ENCODE measurements at places on chromosomes 5 and 9.

GRCh38 chr5:58012801-58013315, 447.0 kb downstream of the PLK2 start:
- DNase-seq: no peak

DNA sequence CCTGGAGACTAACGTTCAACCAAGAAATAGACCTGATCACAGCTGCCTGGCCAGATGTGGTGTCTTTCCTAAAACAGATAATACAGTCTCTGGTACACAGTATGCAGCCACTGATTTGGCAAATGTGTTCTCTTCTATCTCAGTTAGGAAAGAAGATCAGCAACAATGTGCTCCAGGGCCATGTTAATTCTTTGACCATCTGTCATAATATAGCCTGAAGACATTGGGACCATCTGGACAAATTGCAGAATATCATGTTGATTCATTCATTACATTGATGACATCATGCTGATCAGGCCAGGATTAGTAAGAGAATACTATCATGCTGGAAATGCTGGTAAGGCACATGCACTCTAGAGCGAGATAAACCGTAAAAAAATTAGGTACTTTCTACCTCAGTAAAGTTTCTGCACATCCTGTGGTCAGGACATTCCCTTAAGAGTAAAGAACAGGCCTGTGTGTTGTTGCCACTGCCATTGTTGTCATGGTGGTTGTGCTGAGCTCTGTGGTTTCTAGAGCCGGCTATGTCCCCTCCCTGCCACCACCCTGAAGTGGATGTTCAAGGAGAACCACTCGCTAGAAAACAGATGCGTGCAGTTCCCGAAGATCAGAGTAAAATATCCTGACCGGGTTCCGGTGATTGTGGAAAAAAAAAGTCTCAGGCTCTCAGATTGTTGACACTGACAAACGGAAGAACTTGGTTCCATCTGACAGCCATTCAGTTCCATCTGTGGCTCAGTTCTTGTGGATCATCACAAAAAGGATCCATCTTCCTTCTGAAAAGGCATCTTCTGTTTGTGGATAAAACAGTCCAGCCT, 6.4 kb upstream of the JMY start:
- no peak for DNase-seq

- DNase-seq: no peak
Measured at GRCh38 chr5:14068136-14068535, 75.0 kb upstream of the TRIO start.

DNA sequence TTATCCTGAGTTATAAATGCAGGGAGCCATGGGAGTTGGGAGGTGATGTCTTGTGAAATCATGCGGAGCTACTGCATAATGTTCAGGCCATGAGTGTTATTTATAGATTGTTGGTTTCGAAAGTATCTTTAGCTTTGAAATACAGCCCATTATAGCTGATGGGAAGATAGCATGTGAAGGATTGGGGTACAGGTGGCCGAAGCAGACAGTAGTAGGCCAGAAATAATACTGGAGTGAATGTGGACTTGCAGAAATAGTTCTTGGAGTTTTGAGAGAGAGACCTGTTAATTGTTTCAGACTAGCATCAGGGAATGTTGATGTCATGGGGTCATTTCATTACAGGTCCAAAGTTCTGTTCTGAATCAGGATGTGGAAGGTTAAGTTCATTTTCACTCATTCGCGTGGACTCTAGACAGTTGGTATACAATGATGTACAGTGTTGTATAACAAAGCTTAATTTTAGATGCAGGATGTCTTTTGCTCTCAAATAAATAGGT, 3.8 kb downstream of the ATP6V1G1 start:
- DNase-seq: no peak

DNA sequence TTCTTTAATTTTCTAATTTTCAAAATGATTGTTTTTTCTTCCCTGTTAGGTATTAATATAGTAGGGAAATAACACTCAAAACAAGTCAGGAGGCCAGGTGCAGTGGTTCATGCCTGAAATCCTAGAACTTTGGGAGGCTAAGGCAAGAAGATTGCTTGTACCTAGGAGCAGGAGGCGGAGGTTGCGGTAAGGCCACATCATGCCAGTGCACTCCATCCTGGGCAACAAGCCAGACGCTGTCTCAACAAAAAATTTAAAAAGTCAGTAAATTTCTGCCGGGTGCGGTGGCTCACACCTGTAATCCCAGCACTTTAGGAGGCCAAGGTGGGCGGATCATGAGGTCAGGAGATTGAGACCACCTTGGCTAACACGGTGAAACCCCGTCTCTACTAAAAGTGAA, 10.2 kb upstream of the CDK7 start:
- no peak for DNase-seq

DNA sequence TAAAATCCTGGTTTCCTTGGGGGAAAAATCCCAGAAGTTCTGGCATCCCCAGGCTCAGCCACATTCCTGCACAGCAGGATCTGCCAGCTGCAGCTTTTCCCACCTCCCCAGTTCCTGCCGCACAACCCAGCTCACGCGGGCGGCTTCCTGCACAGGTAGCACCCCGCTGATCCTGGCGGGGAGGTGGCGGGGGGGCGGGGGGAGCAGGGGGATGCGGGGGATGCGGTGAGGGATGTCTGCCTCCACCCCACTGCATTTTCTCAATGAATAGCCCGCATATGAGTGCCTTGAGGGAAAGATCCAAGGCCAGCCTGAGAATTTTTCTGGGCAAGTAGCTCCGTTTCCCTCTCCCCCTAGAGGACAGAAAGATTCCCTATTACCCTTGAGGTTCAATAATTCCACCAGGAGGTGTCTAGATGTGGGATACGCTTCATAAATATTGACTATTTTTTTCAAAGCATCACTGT, 21.1 kb downstream of the GFPT2 start:
- no peak for DNase-seq

DNA sequence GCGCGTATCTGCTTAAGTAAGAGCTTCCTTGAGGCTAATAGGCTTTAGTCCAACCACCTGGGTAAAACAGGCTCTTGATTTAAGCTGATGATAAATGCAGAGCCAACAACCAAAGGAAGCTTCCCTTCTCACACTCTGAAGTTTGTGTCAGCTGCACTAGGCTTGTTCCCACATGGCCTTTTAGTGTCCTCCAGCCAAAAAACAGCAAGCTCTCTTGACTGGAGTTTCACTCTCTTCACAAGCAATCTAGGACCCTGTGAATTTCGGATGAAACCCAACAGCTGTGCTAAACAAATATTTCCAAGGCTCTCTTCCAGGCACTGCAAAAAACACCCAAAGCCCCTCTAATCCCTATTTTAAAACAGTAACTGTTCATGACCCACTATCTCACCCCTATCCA, 63.9 kb downstream of the SAXO1 start:
- DNase-seq: no peak

GRCh38 chr9:37917801-37918664, 14.1 kb upstream of the SLC25A51 start:
- no peak for DNase-seq

DNA sequence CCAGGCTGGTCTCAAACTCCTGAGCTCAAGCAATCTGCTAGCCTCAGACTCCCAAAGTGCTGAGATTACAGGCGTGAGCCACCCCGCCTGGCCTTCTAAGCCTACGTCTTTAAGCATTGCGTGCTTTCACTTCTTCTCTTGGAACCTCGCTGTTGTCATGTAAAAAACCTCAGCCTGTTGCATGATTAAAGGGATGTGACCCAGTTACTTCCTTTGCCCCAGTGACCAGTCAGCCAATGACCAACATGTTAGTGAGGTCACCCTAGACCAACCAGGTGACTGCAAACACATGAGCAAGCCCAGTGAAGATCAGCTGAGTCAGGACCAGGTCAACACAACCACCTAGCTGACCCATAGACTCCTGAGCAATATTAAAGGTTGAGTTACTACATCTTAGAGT, 10.5 kb downstream of the KIF4B start:
- no peak for DNase-seq

- no peak for DNase-seq
Measured at GRCh38 chr9:78828521-78828920, 531.6 kb downstream of the PSAT1 start.

DNA sequence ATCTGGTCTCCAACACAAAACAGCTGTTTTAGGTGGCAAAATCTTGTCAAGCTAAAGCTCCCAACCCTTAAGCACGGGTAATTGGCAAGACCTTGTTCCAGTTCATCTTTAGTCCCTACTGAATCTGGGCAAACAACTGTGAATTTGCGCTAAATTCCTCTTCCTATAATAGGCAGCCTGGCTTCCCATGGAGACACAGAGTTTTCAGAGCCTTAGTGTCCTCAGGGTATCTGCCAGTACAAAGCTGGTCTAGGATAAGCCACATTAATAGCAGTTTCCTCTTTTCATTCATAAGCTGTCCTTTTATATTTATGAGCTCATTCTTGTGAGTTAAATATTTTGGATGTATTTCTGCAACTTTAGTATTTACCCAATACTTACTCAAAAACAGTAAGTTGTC, 59.5 kb downstream of the FGF10 start:
- no peak for DNase-seq

GRCh38 chr5:80714570-80715298, 60.0 kb upstream of the DHFR start:
- no peak for DNase-seq

GRCh38 chr5:129724222-129724621, 23.7 kb upstream of the MINAR2 start:
- no peak for DNase-seq

GRCh38 chr5:54002779-54003178, 307.6 kb downstream of the ARL15 start:
- no peak for DNase-seq

GRCh38 chr5:159416438-159416837, 86.2 kb upstream of the IL12B start:
- no peak for DNase-seq

- DNase-seq: no peak
Measured at GRCh38 chr5:73722231-73722630, 96.2 kb downstream of the ARHGEF28 start.

- no peak for DNase-seq
Measured at GRCh38 chr5:74422671-74423070, 217.9 kb downstream of the ENC1 start.

- no peak for DNase-seq
Measured at GRCh38 chr5:78592735-78593386, 55.7 kb downstream of the LHFPL2 start.

GRCh38 chr5:100667161-100667630, 132.0 kb downstream of the FAM174A start:
- DNase-seq: no peak

- DNase-seq: no peak
Measured at GRCh38 chr5:136081217-136081591, 51.4 kb upstream of the SMAD5 start.

GRCh38 chr5:170791325-170791954, 7.9 kb downstream of the GABRP start:
- DNase-seq: no peak

DNA sequence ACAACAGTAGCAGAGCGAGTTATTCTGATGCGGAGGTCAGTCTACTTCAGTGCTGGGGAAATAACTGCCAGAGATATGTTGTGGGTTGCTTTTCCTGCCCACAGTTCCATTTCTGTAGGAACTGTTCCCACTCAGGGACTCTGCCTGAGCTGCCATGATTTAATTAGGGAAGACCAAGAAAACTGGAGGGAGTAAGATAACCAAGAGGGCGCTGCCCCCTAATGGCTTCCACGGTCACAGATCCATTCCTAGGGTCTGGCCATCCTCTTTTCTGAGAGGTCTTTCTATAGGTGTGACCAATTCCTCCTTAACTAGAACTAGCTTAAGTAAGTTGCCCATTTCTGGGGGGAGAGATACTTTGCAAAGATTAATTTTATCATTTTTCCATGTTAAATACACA, 125.9 kb downstream of the APBA1 start:
- no peak for DNase-seq

DNA sequence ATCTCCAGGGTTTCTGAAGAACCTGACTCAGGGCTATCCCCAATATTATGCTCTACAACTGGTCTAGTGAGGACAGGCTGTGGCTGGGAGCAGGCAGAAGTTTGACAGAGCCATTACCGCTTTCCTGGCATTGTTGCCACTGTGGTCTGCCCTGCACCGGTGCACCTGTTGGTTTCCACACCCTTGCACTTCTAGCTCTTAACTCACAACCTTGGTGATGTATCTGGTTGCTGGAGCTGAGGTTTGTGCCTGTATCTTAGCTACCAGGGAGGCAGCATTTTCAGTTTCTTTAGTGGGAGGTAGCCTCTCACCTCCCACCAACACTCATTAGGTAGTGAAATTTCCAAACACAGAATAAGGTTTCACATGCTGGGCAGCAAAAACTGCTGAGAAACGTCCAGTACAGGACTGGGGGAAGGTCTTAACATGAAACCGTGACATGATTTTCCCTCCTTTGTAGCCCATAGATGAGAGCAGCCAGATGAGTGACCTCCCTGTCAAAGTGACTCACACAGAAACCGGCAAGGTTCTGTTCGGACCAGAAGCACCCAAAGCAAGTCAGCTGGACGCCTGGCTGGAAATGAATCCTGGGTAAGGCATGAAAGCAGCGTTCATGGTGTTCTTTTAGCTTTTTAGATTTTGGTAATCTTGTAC, 57.7 kb downstream of the SMARCA2 start:
- DNase-seq: no peak

All from suprapubic skin (tissue), 4 donors.